ENCODE measurements at places on chromosomes 7 and 10.

- no peak for DNase-seq
Observed at GRCh38 chr10:104321725-104322415, 16.4 kb downstream of the ITPRIP start.

GRCh38 chr7:156327474-156327873 is 313.1 kb upstream of the RNF32 start:
- no peak for DNase-seq

- peak; percentile 8 for DNase-seq
Observed at GRCh38 chr10:71462062-71462935, 65.6 kb downstream of the CDH23 start.

DNA sequence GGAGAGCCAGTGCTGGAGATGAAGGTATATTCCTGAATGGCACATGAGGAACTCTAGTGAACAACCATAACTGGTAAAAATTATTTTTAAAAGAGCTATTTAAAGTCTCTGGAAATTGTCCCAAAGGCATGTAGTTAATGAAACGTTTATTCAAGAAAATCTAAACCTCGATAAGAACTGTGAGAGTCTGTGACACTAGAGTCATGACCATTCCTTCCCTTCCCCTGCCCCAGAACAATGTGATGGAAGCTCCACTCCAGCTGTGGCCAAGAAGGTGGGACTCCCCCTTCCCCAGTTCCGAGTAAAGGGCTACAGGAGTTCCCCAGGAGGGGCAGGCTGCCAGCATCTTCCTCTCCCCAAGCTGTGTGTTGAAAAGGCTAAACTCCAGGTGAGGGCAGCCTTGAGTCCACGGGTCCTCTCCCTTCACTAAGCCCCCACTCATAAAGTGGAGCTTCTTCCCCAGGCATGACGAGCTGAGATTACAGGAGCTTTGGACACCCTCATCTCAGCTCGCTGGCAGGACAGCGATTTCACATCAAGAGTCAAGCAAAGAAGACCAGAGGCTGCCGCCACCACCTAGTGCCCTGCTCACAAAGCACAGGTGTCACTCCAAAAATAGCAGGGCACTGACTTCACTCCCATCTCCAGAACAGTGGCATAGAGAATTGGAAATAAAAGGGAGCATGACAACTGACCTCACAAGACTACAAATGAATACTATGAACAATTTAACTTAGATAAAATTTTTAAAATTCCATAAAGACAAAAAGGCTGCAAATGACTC is 68.5 kb downstream of the NHLRC2 start:
- DNase-seq: no peak

DNA sequence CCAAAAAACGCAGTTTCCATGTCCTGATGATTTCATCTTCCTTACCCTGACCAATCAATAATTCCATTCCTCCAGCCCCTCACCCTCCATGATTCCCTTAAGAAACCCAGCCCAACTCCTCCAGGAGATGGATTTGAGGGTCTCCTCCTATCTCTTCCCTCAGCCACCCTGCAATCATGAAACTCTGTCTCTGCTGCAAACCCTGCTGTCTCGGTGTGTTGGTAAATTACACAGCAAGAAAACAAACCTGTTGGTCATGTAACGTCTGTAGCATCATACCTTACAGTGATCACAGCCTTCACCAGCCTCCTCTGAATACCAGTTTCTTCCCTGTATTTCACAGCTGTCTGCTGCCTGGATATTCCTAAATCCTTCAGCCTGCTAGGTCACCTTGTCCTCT is 300.7 kb upstream of the NEBL start:
- DNase-seq: no peak

GRCh38 chr10:118310822-118311221 is 31.3 kb downstream of the FAM204A start:
- no peak for DNase-seq

GRCh38 chr7:88075216-88075615 is 141.2 kb downstream of the ADAM22 start:
- DNase-seq: no peak

DNA sequence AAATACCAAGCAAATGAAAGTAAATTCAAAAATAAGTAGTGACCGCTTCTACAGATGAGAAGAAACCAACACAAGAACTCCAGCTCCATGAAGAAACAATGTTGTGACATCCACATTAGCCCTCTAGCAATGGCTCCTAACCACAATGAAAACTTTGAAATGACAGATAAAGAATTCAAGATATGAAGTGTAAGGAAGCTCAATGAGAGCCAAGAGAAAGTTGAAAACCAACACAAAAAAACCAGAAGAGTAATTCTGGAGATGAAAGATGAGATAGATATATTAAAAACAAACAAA is 68.2 kb upstream of the DDC start:
- no peak for DNase-seq

- DNase-seq: no peak
Observed at GRCh38 chr10:78196964-78197363, 163.3 kb downstream of the RPS24 start.

DNA sequence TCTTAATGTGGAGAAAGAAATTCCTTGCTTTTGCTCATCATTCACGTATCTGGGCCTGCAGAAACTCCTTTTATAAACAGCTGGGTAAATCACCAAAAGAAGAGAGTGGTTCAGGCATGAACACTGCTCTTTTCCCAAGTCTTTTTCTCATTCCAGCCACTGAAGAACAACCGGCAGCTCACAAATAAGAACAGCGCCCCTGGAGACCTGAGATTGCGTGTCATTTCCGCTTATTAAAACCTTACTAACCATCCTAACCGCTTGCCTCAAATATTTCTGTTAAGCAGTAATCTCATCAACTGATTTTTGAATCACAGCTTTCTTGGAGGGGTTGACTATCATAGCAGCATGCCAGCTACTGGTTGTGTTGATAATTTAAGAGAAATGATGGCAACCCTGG is 213.0 kb upstream of the PLXNA4 start:
- no peak for DNase-seq

DNA sequence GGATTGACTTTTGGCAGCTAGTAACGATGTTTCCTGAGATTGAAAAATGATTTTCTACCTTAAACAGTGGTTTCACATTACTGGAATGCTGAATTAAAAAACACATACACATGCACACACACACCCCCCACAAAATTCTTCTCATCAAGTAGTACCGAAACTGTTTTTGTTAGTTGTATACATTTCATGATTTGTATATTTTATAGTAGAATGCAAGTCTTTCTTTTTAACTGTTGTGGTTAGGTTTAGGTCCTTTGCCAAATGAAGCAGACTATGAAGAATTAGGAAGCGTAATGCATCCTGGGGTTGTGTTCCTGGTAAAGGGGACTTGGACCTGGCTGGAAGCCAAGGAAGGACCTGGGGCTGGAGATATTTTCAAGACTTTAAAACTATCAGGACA is 505.8 kb downstream of the SUGCT start:
- DNase-seq: no peak

GRCh38 chr7:114218283-114218682 is 196.3 kb upstream of the FOXP2 start:
- peak; percentile 85 for DNase-seq

- DNase-seq: no peak
Observed at GRCh38 chr7:67343114-67343513, 346.5 kb downstream of the TYW1 start.

DNA sequence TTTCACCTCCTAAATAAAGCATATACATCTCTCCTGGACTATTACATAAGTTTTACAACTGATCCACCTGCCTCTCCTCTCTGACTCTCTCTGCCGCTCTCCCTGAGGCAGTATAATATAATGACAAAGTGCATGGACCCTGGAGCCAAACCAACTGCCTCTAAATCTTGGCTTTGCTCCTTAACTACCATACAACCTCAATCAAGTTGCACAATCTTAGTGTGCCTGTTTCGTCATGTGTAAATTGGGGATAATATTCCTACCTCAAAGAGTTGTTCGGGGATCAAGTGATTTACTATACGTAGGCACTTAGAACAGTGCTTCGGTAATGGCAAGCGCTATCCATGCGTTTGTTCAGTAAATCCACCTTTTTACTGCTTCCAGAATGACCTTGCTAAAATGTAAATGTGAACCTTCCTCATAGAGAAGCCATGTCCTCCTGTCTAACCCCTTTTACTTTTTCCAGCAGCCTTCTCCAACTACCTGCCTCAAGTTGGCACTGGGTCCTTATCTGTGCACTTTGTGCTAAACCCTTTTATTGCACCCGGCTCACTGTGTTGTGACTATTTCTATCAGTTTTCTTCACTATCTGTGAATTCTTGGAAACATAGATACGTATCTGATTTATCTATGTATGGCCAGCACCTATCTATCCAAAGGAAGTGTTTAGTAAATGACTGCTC is 30.6 kb upstream of the DLD start:
- DNase-seq: no peak

DNA sequence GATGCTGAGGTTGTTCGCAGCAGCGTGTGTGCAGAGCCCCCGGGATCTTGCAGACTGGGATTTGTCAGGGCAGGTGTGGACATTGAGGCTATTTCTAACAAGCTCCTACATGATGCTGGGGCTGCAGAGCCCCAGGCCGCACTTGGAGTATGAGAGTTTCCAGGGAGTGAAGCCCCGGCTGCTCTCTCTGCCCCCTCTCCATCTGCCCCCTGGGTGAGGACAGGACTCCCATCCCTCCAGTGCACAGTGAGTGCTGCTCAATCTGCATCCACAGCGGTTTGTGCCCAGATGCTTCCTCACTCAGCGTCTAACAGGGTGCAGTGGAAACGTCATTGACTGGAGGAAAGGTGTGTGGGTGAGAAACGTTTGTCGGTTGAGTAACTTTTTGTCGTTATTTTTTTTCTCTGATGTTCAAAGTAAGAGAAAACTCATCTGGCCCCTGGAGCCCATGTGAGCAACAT is 25.3 kb downstream of the IL2RA start:
- no peak for DNase-seq

GRCh38 chr10:6347391-6347951 is 144.7 kb downstream of the PFKFB3 start:
- no peak for DNase-seq

GRCh38 chr7:143884969-143885559 is 16.9 kb downstream of the TCAF1 start:
- DNase-seq: no peak

DNA sequence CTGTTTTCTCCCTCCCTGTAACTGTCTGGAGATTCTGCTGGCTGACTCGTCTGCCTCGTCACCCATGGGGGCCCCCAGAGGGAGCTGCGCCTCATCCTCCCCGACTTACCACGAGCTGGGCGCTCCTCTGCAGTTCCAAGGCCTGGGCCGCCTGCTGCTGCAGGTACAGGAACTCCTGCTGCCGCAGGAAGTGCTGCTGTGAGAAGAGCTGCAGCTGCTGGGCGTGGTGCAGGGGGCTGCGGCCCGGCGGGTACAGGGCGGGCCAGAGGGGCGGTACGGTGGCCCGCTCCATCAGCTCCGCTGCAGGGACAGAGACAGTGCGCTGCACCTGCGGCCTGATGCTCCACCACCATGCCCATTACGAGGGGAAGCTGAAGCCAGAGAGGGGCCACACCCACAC is 47.7 kb downstream of the TNRC18 start:
- no peak for DNase-seq

GRCh38 chr7:85101347-85101746 is 85.5 kb downstream of the SEMA3D start:
- no peak for DNase-seq

DNA sequence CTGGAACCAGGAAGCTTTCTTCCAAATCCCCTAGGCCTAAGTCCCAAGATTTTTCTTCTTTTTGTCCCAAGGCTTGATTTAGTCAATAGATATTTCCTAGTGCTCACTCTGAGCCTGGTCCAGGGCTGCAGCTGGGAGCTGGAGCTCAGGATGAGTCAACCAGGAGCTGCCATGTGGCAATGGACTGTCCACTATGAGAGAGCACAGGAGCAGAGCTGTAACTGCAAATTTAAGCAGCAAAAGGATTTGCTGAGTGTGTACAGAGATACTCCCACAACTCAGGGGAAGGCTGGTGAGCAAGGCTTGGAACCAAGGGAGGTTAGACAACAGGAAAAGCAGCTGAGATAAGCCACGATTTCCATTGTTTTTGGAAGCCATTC is 92.1 kb upstream of the CXCL12 start:
- no peak for DNase-seq

DNA sequence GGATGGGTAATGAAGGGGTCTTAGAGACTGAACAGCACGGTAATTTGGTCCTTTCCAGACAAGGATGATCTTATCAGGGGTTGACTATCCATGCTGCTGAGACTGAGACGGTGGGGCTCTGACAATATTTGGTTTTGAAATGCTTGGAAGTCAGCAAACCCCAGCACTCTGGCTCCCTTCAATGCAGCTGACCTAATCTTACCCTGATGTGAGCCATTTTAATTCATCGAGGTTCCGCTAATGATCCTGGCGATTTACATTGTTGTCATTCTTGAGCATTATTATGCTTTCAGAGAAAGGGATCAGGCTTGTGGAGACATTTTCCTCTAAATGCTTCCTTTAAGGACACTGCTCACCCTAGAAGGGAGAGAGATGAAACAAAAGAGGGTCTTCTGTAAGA is 114.6 kb upstream of the BMPER start:
- no peak for DNase-seq

DNA sequence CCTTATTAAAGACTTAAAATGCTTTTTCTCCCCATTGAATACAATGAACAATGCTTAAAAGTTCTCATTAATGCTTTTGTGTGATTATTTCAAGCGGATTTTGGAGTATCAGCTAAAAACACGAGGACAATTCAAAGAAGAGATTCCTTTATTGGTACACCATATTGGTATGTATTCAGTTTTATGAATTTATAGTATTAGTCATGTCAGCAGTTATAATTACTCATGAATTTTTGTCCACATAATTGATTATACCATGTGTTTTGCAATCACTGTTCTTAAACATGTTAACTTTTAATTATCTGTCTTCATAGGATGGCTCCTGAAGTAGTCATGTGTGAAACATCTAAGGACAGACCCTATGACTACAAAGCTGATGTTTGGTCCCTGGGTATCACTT is 31.9 kb downstream of the SLK start:
- no peak for DNase-seq

- no peak for DNase-seq
Observed at GRCh38 chr7:42254217-42254616, 17.2 kb upstream of the GLI3 start.

- no peak for DNase-seq
Observed at GRCh38 chr7:121557034-121557892, 161.2 kb upstream of the FAM3C start.

GRCh38 chr7:43824963-43825362 is 44.4 kb downstream of the MRPS24 start:
- no peak for DNase-seq

GRCh38 chr10:90313576-90314325 is 544.1 kb downstream of the HTR7 start:
- DNase-seq: no peak

Data from NCI-H1417 treated with DMSO at 0.1 percent for 48 hours (cell line).